ENCODE measurements at places on chromosomes 6 and 20.

DNA sequence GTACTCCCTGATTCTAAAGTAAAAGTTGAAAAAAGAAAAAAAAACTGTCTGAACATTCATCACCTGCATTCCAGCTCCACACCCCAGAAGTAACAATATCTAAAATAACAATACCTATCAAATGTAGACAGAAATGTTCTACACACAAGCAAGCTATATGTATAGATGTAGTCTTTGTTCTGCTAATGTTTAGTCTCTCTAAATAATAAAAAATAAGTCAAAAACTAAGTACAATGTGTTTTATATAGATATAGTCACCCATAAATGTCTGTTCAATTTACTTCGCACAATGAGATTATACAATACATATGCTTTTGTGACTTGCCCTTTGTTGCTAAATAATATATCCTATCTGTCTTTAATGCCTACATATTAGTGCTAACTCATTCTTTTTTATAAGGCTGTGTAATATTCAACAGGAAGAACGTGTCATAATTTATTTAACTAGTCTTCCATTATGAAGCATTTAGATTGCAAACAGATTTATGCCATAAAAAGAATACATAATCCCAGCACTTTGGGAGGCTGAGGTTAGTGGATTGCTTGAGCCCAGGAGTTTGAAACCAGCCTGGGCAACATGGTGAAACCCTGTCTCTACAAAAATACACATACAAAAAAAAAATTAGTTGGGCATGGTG, 216.2 kb upstream of the ZNF217 start:
- no peak for DNase-seq

DNA sequence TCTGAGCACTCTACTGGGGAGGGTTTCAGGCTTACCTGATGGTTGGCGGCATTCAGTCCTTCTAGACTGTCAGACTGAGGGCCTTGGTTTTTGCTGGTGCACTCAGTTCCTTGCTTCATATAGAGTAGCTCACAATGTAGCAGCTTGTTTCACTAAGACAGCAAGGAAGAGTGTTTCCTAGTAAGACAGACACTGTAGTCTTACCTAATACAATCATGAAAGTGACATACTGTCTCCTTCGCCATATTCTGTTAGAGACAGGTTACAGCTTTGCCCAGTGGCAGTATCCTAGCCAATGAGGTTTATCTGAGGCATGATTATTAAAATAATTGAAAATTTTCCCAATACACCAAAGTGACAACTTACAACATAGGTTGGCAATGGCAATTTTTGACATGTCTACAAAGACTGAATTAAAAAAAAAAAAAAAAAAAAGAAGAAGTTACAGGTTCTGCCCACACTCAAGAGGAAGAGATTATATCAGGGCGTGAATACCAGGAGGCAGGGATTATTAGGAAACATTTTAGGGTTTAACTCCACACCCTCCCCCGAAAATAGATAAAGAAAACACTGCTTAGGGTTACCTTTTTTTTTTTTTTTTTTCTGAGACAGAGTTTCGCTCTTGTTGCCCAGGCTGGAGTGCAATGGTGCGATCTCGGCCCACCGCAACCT, 66.8 kb downstream of the SCAND1 start:
- DNase-seq = no peak

DNA sequence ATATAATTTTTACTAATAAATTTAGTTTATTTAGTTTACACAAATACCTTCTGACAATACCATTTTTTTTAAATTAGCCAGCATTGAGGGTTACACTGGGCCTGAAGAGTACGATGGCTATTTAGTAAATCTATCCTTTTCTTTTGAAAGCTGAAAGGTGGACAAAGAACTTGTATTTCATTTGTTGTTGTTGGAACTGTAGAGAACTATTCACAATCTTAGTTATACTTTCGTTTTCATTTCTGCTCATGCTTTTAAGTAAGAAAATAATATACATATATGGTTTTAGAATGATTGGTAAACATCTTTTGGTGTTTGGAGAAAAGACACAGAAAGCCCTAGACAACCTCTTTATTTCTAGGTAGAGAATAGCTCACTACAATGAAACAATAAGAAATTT, 165.3 kb upstream of the FAM83B start:
- DNase-seq = no peak

DNA sequence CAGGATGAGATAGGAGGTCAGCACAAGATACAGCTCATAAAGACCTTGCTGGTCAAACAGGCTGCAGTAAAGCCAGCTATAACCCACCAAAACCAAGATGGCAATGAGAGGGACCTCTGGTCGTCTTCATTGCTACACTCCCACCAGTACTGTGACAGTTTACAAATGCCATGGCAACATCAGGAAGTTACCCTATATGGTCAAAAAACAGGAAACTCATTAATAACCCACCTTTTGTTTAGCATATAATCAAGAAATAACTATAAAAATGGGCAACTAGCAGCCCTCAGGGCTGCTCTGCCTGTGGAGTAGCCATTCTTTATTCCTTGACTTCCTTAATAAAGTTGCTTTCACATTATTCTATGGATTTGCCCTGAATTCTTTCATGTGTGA, 30.9 kb downstream of the SLC22A2 start:
- no peak for DNase-seq

DNA sequence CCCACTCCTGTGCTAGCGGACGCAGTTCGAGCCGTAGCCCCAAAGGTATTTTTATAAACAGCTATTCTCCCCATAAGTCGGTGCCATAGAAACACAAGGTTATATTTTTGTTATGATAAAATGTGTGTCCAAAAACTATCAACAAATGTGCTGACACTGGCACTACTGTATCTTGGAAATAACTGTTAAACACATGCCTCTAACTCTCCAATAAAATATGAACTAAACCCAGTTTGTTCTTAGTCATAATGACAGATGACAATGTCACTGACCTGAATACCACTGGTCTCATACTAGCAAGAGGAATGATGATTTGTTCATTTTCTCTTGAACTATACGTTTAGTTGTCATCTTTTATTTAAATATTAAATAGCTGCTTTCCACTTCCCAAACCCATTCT, 51.4 kb upstream of the NUP153 start:
- DNase-seq = no peak

- no peak for DNase-seq
These were observed 15.1 kb upstream of the HCK start for GRCh38 chr20:32036716-32037485.

GRCh38 chr20:57837208-57838035, 127.6 kb upstream of the PMEPA1 start:
- no peak for DNase-seq

DNA sequence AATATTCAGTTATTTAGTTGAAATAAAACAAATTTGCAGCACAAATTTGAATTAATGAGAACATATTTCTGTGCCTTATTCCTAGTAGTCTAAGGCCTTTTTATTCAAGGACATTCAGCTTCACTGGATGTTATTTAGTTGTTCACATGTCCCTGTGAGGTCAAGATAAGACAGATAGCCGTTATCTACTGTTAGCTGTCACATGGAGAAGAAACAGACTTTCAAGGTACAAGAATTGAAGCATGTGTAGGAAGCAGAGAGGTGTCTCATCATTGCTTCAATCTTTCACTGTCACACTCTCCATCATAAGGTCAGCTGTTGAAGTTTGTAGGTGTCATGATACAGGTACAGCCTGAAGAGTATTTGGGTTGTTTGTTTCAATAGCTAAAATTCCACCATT, 112.9 kb upstream of the JAG1 start:
- DNase-seq = no peak

- no peak for DNase-seq
These were observed 36.0 kb upstream of the AKIRIN2 start for GRCh38 chr6:87738000-87738399.

GRCh38 chr6:13194852-13195251, 133.5 kb downstream of the TBC1D7 start:
- DNase-seq = no peak

DNA sequence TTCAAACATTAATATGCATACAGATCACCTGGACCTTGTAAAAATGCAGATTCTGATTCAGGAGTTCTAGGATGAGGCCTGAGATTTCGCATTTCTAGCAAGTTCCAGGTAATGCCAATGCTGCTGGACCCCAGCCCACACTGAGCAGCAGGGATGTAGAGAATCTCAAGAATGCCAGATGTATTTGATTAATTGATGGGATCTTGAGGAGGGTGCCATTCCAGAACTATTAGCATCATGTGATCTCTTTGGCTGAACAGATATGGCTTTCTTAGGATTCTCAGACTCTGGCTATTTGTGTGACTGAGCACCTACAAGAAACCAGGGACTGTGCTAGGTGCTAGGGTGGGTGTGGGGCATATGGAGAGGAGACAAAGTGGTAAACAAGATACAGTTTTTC, 16.5 kb upstream of the SNX3 start:
- no peak for DNase-seq

GRCh38 chr6:11341867-11342266, 109.4 kb upstream of the NEDD9 start:
- no peak for DNase-seq

- no peak for DNase-seq
These were observed 237.9 kb downstream of the TSHZ2 start for GRCh38 chr20:53210041-53210440.

- no peak for DNase-seq
These were observed 60.3 kb downstream of the TSHZ2 start for GRCh38 chr20:53032478-53032932.

DNA sequence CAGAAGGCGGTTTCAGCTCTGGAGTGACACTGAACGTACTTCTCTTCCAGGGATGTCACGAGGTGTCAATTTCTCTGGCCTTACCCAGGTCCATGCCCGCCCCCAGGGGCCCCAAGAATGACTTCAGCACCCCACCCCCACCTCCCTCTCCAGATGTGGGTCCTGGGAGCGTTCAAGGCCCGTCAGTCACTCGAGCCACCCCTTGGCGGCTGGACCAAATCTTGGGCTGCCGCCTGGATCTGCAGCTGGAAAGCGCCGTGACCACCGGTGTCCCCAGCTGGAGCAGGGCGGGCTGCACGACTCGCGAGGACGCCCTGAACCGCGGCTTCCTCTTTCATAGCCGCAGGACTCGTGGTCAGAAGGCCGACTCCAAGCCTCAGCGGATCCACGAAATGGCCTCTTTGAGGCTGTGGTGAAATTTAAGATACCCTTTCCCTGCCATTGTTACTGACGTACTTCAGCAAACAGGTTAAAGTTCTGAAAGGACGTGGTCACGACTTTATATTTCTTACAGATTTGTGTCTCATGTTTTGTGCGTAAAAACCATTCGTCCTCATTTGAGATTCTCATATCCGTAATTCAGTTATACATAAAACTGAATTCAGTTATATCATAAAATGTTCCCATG, 29.3 kb downstream of the TRIM38 start:
- DNase-seq = peak; percentile 13

GRCh38 chr6:8434727-8435092, 635 bp downstream of the SLC35B3 start:
- DNase-seq = no peak

- no peak for DNase-seq
These were observed 634.3 kb downstream of the TBC1D32 start for GRCh38 chr6:120700001-120700400.

DNA sequence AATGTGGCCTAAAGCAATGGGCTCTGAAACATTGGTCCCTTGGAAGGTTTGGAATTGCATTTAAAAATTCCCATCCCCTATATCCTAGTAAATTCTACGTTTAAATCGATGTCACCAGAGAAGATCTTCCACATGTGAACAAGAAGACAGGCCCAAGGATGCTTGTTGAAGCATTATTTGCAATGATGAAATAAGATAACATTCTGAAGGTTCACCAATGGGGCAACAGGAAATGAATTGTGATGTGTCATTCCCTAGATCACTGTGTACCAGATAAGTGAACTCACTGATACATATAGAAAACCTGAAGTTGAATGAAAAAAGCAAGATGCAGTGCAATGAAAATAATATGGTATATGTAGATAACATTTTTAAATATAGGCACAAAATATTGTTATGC, 464.3 kb upstream of the BTBD3 start:
- DNase-seq = no peak

GRCh38 chr6:105111105-105111504, 68.7 kb downstream of the POPDC3 start:
- DNase-seq = no peak

DNA sequence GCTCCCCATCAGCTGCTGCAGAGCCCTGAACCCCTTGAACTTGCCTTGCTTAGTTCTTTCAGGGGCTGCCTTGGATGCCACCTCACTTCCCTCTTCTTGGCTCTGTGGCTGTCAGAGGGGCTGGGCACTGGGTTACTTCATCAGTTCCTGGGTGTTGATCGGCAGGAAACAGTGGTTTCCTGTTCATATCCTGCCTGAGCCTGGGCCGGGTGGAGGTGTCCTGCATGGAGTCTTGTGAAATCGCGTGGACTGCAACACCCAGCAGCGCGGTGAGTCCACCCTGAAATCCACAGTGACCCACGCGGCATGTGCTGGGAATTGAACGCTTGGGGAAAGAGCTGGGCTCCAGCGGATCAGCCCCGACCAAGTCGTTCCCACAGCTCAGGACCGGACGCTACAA, 97.5 kb downstream of the CDH26 start:
- no peak for DNase-seq

DNA sequence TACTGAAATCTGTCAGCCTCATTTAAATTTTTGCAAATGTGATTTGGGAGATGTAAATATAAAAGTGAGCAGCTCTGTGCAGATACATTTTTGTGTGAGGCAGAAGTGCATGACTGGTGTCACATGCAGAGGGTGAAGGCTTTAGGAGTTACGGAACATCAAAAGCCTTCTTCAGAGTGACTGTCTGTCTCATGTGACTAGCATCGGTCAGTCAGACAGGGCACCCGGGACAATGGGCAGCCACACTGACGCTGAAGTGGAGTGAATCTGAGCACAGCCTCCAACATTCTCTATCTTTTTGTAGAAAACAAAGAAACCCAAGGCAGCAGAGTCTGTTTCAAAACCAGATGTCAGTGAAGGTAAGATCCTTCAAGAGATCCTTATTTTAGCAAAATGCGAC, 7.9 kb upstream of the FAM209A start:
- no peak for DNase-seq

GRCh38 chr6:6225885-6226529, 94.5 kb downstream of the F13A1 start:
- no peak for DNase-seq

DNA sequence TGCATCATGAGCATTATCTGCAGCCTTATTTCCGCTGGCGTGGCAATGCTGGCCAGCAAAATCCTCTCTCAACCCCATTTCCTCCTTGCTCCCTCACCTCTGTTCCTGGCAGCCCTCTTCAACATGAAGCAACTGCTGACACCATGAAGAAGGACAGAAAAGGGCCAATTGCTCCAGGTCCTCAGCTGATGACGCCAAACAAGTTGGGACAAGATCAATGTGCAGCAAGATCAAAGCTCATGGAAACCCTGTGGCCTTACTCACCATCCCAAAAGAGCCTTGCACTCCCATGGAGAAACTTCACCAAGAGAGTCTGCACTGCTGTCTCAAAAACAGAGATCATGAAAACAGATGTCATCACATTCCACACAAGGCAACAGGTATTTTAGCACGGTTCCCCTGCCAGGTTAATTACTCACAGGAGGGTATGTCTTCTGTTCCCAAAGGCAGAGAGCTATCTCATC, 7.4 kb downstream of the GFOD1 start:
- DNase-seq = no peak

DNA sequence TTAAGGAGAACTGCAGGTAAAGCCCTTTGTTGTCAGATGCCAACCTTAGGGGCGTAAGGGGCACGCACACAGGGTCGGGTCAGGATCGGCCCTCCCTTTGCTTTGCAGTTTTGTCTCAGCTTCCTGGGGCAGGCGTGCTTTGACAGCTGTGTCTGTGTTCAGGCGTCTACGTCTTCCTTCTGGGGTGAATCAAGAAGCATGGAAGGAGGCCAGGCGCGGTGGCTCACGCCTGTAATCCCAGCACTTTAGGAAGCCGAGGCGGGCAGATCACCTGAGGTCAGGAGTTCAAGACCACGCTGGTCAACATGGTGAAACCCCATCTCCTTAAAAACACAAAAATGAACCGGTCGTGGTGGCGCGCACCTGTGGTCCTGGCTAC, 1.3 kb downstream of the ZGPAT start:
- DNase-seq = no peak
